T-helper 17 cell (primary cell): ENCODE measurements at places on chromosomes 7 and 10.

GRCh38 chr7:158904599-158904998, 48.2 kb downstream of the DYNC2I1 start:
- no peak for DNase-seq

- DNase-seq, result no peak
These were observed 15.9 kb downstream of the C10orf90 start for GRCh38 chr10:126654579-126654978.

DNA sequence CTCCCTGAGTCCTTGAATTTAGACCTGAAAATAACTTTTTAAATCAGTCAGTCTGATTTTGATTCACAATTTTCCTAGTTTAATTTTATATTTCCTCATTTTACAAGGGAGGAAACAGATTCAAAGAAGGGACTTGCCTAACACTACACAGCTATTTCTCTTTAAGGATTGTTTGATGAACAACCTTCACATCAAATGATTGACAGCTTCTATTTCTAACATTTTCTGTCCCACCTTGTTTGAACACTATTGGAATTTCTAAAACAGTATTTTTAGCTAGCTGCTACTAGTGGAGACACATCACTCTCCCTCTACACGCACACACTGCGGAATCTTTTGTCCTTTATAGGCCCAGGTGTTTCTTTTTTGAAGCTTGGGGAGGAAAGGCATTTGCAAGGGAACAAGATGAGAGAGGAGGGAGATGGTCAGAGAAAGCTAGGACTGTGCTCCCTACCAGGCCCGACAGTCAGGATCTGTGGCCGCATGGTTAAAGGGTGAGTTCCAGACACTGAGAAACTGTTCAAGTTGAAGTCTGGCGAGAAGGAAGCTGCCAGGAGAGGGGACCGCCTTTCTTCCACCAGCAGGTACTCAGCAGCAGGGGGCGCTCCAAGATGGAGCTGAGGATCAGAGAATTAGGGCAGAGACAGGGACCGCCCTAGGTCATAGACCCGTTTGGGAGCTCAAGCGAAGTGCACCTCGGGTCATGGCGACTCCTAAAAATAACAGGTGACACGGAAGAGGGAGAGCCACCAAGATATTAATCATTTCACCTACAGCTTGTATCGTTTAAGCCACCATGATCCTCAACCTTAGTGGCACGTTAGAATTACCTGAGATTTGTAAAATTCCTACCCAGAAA, 49.7 kb downstream of the DNAJC12 start:
- DNase-seq, result peak; percentile 50

DNA sequence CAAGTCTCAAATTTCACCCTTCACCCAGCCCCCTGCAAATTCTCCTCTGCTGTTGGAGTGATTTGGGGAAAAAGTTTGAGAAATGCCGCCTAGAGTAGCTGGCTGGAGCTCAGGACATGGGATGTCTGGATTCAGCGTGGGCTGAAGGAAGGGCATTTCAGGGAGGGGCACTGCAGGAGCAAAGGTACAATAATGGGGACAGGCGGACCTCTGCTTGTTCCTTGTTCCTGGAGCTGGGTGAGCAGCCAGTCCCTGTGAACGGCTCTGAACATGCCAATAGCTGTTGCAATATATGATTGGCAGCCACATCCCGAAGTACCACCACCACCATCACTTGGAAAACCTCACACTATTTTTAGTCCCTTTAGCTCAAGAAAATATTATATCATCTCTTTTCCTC, 23.4 kb downstream of the ADRA2A start:
- DNase-seq, result no peak

- DNase-seq, result no peak
These were observed 638.4 kb downstream of the GALNT17 start for GRCh38 chr7:71770269-71770907.

- no peak for DNase-seq
These were observed 3.6 kb downstream of the VAX1 start for GRCh38 chr10:117134306-117135025.

GRCh38 chr10:82213784-82214183, 338.8 kb downstream of the NRG3 start:
- no peak for DNase-seq

- no peak for DNase-seq
These were observed 1.8 kb upstream of the VAX1 start for GRCh38 chr10:117139581-117140524.

DNA sequence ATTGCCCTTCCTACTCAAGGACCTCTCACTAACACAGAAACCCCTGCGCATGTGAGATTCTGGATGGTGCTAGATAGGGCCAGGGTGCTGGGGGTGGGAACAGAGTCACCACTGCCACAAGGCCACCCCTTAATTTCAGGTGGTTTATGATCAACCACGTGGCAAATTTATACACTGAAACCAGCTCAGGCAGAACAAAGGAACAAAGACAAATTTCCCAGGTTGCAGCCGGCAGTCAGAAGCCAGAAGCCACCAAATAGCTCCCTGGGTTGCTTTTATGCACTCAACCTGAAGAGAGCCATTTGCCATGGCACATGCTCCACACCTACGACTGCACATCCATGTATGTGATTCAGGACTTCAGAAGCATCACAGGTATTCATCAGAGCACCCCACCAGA, 2.5 kb downstream of the VOPP1 start:
- no peak for DNase-seq

GRCh38 chr10:75042292-75042974, 69.0 kb upstream of the SAMD8 start:
- no peak for DNase-seq

- no peak for DNase-seq
These were observed 143.5 kb upstream of the UNC5B start for GRCh38 chr10:71068861-71069271.
